Activated naive CD4-positive, alpha-beta T cell treated with anti-CD3 and anti-CD28 coated beads for 36 hours (primary cell): ENCODE measurements at places on chromosomes 6 and 20.
A peak's percentile ranks its signal among the peaks of the same experiment; 100 is the strongest.

DNA sequence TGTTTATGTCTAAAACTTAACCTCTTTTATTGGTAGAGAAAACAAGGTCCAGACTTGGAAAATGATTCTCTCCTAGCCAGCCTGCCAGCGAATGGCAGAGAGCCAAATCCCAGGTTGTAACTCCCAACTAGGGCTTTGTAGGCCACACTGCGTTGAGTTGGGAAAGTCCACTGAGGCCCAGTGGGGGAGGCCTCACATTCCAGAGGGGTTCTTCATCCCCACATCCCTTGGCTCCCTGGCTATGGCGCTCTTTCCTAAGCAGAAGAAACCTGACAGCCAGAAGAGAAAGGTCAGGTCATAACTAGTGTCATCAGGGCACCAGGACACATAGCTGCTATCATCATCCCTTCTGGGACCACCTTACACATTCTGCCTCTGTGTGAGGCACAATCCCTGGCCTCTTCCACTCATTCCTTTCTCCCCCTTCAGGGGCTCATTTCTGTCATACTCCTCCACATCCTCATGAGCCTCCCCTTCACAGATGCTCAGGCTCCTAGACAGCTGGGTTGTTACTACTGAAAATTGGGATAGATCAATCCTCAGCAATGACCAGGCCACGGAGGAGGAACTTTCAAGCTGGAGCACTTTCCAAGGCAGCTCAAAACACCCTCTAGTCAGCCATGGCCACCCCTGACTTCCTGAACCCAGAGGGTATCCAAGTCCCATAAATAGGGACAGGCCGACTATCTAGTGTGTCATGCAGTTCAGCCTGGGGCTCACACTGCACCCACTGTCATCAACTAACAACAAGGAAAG lies 48.6 kb downstream of the TCP11 start:
- no peak for DNase-seq

DNA sequence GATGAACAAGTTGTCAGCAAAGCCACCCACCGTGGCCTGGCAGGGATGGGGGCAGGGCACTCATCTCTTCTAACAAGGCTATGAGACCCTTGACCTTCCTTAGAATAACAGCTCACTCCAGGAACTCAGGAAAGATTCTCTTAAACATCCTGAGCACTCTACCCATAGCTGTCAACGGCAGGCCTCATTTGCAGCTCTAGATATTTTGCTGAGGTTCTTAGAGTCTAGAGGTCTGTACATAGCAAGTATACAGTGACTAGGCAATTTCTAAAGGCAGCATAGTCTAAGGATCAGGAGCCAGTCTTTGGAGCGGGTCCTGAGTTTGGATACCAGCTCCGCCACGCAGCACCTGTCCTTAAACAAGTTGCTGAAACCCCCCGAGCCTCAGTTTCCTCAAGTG lies 11.7 kb downstream of the TRERF1 start:
- DNase-seq: no peak

- no peak for DNase-seq
Measured at GRCh38 chr6:141321493-141322347, 811.0 kb upstream of the GJE1 start.

- no peak for DNase-seq
Measured at GRCh38 chr6:44732243-44732642, 344.7 kb downstream of the CDC5L start.

DNA sequence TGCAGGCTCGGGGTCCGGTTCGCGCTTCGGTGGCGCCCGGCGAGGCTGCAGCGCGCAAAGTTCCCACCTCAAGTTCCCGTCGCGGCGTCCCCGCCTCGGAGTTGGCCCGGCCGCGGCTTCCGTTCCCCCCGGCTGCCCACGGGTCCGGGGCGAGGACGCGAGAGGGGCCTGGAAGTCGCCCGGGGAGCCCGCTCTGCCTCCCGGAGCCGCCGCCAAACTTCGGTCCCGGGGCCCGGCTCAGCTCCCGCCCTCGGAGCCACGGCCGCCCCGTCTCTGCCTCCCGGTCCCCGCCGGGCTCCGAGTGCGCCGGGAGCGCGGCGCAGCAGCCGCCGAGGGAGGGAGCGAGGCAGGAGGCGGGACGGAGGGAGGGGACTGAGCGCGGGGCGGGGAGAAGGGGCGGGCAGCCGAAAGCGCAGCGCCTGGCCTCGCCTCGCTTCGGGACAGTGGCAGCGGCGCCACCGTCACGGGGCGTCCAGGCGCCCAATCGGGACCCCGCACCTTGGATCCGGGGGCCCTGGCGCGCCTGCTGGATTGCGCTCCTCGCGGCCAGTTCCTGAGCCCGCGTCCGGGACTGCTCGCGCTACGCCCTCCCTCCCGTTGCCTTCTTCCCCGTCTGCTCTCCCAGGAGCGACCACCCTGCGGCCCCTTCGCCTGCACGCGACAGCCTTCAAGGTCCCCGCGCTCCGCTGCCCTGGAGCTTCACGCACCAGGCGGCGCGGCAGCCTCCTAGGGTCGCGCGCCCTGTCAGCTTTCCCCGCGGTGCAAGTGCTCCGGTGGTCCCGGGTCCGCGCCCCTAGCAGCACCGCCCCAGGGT lies at the start of gene KCNG1:
Gene KCNG1 (minus strand): TSS at position 305 of the 814 bp plus-strand sequence. CDS start 12,769 bp downstream, outside the sequence.
- peak; percentile 66 for DNase-seq

- DNase-seq: no peak
Measured at GRCh38 chr6:133806382-133807140, 82.4 kb upstream of the TCF21 start.

GRCh38 chr20:49868538-49868937 lies 46.8 kb downstream of the SPATA2 start:
- no peak for DNase-seq

DNA sequence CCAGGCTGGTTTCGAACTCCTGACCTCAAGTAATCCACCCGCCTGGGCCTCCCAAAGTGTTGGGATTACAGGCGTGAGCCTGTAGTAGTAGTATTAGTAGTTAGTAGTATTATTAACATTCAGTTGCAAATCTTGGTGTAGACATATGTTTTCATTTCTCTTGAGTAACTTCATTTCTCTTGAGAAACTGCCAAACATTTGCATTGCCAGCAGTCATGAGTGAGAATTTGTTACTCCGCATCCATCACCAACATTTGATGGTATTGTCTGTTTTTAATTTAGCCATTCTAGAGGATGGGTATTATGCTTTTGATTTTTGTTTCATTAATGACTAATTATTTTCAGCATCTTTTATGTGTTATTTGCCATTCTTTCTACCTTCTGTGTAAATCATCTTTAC lies 1.5 kb upstream of the ERVFRD-1 start:
- DNase-seq: no peak

DNA sequence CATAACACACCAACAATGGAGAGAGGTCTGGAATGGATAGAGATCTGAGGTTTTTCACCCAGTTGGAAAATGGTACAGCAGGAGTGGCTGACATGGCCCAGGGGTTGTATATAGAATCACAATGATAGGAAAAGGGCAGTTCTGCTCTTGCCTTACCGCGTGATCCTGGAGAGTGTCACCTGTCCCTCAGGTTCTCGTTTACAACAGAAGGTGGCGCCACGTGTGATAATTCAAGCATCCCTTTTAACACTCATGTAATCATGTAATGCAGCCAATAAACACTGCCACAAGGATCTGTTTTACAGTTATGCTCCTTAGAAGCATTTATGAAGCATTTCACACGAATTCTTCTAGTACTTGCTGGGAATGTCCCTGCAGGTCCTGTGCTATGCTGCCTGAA lies 12.9 kb upstream of the WFDC2 start:
- peak; percentile 74 for DNase-seq

DNA sequence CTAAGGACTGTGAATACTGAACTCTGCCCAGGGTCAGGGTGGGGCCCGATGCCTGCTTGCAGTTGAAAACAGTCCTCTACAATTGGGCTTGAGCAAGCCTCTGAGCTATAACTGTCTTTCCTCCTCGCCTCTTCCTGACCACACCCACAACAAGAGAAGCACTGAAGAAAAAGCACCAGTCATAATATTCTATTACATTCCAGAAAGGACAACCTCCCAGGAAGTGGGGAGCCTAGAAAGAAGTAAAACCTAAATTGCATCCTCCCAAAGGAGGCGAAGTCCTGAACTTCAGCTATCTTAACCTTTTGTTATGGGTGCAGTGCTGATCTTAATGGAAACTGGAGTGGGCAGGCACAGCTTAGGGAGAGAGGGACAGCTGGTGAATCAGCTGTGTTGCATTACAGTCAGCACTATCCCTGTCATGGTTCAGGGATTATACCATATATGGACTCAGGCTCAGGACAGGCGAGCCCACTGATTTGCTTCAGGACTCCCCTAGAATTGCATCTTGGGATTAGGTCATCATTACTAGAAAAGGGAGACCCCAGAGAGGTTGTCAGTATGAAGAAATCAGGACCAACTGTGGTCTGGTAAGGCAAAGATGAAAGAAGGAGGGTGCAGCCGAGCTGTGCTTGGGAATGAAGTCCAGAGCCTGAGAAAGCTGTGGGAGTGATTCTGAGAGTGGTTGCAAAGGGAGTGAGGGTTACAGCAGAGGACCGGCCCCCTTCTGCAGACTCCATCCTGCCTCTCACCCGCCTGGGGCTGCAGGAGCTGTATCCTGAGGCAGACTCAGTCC lies 18.3 kb upstream of the TRAM2 start:
- DNase-seq: no peak

DNA sequence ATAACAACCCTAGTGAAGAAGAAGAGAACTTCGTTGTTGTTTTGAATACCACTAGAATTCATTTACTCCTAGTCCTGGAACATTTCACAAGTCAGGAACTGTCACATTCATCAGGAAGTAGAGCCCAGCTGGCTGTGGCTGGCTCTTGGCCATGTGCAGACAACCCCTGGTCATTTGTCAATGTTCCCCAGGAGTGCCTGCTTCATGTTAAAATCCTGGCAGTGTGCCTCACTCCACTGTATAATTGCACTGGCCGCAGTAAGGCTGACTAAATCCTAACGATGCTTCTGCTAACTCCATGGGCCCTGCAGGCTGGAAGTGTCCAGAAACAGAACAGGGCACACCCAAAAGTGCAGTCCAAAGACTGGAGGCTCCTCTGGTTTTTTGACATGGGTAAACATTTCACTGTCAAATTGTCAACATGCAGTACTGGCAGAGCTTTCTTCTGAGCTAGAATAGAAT lies 41.5 kb upstream of the ADGRF1 start:
- DNase-seq: no peak

- no peak for DNase-seq
Measured at GRCh38 chr6:135519348-135519747, 21.8 kb upstream of the AHI1 start.

- no peak for DNase-seq
Measured at GRCh38 chr6:32337186-32337805, 34.4 kb downstream of the TSBP1 start.

DNA sequence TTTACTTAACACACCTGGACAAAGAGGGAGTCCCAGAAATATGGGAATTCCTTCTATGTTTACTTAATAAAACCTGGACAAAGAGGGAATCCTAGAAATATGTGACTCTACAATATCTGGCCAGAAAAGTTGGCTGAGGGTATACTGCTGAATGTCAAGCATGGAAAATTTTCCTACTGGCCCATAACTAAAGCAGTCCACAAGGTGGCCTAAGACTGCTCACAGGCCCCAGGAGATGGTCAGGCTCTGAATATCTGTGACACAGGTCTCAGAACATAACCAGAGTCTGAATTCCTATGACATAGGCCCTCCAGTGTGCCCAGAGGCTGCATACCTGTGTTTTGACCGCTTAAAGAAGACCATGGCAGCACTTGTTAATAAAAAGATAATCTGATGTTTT lies 578.2 kb upstream of the NRSN1 start:
- no peak for DNase-seq

DNA sequence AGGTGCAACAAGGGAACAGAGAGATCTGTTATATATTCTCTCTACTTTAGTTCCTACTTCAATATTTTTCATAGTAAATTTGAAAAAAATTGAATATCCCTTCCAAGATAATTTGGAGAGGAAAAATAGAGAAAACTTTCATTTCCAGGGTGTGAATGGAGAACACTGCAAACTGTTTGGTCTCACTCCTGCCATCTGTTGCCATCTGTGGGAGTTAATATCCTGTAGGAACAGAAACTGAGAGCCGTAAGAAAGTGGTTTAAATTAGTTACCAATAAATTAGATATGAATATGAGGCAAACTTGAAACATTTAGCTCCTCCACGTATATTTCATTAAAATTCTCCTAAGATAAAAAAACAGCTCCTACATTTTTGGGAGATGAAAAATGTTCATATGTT lies 4.2 kb downstream of the ZNF337 start:
- DNase-seq: no peak

DNA sequence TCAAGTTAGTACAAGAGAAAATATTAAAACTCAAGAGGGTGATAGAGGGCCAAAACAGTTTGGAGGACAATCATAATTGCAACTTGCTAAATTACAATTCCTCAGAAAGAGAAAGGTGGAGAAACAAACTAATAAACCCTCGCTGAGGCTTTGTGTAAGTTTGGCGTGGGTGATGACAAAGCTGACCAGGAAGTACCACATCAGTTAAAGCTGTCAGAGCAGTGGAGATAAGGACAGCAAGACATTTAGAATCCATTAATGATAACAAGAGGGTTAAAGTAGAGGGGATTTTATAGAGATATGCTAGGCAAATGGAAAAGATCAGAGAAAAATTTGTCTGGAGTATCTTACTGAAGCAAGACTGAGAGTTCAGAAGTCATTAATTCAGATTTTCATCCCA lies 334.4 kb downstream of the TFAP2B start:
- no peak for DNase-seq

DNA sequence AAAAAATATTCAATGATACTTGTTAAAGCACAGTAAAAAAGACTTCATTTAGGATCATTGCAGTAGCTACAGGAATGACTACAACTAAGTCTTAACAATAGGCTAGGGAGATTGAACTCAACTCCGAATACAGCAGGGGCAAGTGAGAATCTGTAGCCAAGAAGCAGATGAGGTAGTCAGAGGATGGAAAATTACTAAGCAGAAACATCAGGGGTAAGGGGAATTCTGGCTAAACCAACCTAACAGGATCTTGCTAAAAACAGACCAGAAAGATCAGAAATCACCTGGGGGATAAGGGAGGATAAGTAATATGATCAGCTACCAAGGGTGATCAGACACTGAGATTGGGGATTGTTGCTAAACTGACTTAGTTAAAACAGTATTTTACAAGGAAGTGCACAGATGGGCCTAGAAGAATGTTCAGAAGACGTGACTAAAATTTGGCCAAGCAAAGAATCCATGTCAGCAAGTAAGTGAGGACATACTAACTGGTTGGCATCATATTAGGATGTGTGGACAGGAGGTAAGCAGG lies 217.5 kb downstream of the TENT5A start:
- no peak for DNase-seq

DNA sequence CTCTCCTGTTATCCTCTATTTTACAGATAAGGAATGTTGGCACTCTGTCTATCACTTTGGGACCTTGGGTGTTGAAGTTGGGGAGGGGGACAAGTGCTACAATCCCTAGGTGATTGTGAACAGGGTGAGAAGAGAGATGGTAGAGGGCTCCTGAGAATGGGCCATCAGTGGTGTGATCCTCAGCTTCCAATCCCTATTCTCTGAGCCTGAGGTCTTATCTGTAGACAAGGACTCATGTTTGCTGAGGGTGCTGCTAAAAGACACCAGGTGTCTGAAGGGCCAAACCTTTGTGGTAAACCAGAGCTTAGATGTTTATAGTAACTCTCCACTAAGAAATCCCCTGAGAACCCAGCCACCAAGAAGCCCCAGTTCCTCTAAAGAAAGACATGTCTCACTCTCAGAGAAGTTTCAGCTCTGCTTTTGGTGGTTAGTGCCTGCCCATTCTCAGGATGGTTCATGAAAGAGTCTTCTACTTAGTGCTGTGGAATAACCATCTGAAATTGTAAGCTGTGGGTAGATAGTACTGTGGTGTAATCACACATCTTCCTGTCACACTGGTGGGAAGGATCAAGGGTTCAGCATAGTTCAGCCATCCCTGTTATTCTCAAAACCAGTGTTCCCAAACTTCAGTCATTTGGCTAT lies 58.2 kb upstream of the IL20RA start:
- DNase-seq: peak; percentile 38
